ENCODE measurements at places on chromosomes 13 and 19.

- DNase-seq: no peak
Measured at GRCh38 chr19:33806434-33806881, 9.8 kb downstream of the KCTD15 start.

GRCh38 chr19:29366757-29367156, 153.8 kb upstream of the UQCRFS1 start:
- no peak for DNase-seq

- no peak for DNase-seq
Measured at GRCh38 chr19:44315883-44316282, 11.1 kb upstream of the ZNF235 start.

DNA sequence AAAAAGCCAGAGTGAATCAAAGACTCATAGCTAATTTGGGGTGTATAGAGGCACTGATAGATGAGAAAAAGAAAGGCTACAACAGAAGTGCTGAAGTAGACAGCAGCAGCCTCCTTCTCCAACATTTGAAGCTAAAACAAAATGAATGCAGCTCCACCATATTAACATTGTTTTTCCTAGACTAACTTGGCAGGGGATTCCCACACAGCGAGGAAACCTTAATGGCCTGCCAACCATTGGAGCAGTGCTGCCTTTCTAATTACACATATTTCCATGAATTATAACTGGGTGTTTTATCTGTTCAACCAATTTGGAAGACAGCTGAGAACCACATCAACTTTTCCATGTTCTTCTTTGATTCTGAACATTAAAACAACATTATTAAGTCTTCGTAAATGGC, 478.6 kb downstream of the LIG4 start:
- DNase-seq: no peak

DNA sequence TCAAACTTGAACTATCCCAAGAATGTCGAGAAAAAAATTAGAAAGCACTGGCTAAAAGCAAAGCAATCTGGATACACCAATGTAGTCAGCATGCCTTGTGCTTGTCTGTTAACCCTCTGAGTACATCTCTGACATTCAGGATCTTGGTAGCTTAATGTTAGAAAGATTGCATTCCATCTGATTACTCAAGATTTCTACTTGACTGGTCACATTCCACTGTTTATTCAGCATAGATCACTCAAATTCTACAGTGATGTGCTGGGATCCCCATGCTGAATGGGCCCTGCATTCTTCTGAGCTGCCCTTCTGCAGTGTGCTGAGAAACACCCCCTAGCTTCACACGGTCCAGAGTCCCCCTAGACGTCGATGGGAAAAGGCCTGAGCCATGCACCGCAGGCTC, 295.4 kb upstream of the MAB21L1 start:
- no peak for DNase-seq

- DNase-seq: no peak
Measured at GRCh38 chr13:33263976-33264619, 21.5 kb downstream of the STARD13 start.

DNA sequence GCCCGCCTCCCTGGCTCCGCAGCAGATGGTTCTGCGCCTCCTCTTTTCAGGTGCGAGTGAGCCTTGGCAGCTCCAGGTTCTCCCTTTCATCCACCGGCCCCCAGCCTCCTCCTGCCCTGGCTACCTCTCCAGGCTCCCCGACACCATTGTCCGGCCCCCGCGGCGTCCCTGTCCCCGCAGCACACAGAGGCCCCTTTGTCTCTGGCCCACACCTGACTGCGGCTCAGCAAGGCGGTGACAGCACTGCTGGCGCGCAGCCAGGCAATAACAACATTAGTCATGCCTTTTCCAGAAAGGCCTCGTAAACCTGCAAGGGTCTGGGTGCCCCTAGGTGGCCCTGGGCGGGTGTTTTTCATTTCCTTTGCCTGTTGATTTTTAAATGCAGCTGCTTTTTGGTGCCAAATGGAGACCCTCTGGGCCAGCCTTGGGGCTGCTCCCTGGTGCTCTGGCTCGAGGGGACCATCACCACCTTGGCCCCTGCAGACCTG, 73.2 kb upstream of the MEDAG start:
- peak; percentile 9 for DNase-seq

GRCh38 chr13:113906571-113906970, 42.7 kb upstream of the GAS6 start:
- no peak for DNase-seq

GRCh38 chr13:109586509-109587346, 199.7 kb downstream of the IRS2 start:
- no peak for DNase-seq
